ENCODE measurements at places on chromosomes 16 and 17.

DNA sequence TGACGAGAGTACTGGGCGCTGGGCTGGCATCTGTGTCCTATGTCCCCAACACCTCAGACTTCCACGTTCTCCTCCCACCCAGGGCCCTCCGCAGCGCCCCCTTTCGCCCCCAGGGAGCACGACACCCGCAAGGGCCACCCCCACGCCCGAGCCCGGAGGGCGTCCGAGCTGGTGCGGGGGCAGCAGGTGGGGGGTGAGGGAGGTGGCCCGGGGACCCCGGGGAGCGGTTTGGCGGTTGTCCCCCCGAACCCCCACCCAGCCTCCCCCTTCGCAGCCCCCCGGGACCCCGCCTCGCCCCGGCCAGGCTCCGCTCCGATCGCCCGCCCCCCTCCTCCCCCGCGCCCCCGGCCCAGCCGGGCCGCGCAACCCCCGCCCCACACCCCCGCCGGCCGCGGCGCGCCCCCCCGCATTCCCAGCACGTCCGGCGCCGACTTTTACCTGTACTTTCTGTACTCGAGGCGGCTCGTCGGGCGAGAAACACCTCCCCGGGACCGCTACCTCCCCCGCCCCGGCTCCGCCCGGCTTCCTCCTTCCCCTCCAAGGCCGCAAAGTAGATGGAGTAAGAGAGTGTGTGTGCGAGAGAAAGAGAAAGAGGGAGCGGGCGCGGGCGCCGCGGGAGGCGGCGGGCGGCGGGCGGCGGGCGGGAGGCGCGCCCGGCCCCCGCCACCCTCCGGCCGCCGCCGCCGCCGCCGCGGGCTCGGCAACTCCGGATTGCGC is 901 bp downstream of the CDYL2 start:
- peak; percentile 75 for DNase-seq

- no peak for DNase-seq
These were observed at the start of gene CIBAR2 for GRCh38 chr16:85112364-85112763. Gene CIBAR2, minus strand, starts transcription at chr16:85112472. Its CDS starts 120 bp downstream, at chr16:85112352.

DNA sequence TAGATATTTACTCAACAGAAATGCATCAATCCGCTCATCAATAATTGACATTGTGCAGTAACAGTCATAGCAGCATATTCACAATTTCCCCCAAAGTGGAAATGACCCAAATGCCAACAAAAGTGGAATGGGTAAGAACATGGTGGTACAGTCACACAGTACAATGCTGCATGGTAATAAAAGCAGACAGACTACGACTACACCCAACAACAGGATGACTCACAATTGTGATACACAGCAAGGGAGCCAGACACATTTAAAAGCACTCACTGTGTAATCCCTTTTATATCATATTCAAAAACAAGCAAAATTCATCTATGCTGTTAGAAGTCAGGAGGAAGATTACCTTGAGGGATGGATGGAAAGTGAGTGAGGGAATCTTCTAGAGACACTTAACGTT is 76.5 kb upstream of the NUDT7 start:
- no peak for DNase-seq

DNA sequence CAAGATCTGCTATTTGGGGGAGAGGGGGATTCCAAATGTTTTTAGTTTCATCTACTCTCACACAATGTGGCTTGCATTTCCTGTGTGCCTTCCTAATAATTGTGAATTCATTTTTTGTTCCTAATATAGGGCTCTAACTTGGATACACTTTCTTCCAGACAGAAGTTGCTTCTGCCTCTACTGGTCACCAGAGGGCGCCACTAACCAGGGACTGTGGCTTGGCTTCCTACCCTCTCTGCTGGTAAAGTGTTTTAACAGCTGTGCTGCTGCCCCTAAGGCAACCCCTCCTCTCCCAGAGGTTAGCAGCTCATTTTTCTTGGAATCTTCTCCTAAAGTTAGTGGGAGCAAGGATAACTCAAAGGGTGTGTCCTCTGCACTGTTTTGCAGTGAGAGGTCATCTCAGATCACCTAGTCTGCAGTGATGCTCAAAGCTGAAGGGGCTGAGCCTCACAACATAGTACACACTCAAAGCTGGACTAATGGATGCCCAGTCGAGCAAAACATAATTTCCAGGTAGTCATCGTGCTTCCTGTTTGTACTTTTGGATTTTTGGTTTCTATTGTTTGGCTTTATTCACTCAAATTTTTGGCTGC is 5.0 kb upstream of the PRSS54 start:
- peak; percentile 41 for DNase-seq

DNA sequence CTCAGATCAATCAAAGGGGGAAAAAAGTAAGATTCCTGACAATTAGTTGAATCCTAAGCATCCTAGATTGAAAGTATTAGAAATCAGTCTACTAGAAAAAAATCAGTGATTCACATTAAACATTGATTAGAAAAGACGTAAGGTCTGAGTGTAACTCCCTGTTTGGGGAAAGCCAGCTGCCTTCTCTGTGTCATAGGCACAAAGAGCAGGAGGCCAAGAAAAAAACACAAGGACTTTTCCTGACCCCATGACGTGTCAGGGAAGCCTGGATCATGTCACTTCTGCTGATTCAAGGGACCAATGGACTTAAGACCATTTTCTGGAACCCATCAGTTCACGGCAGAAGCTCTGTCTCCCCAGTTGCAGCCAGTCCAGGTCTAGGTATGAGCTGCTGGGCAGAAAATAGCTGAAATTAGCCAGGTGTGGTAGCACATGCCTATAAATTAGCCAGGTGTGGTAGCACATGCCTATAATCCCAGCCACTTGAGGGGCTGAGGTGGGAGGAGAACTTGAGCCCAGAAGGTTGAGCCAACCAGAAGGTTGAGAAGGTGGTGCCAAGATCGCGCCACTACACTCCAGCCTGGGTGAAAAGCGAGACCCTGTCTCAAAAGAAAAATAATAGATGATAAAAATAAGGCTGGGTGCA is 35.9 kb downstream of the RANBP10 start:
- DNase-seq, result no peak

DNA sequence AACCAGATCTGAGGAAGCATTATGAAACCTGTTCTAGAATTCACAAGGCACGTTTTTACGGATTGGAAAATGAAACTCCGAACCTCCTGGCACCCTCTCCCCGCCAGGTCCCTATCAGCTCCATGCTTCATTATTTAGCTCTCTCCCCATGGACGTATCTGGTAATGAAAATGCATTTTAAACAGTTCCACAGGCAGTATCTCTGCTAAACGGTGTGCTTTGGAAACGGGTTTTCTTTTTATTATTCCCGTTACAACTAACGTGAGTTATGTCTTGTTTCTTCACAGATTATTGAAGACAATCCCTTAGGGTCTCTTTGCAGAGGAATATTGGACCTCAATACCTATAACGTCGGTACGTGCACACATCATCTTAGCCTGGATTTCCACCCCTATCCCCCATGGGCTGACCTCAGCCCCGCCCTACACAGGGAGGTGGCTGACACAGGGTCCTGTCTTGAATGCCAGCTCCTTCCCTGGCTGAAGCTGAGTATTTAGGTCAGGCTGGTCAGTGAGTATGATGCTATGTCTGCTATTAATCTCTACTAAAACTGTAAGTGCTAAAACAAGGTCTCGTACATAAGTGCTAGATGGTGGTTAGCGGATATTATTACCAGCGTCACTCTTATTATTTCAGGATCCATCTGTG is 82.9 kb downstream of the SDR42E1 start:
- no peak for DNase-seq

GRCh38 chr16:11088074-11088730 is 143.8 kb downstream of the CLEC16A start:
- DNase-seq, result no peak

DNA sequence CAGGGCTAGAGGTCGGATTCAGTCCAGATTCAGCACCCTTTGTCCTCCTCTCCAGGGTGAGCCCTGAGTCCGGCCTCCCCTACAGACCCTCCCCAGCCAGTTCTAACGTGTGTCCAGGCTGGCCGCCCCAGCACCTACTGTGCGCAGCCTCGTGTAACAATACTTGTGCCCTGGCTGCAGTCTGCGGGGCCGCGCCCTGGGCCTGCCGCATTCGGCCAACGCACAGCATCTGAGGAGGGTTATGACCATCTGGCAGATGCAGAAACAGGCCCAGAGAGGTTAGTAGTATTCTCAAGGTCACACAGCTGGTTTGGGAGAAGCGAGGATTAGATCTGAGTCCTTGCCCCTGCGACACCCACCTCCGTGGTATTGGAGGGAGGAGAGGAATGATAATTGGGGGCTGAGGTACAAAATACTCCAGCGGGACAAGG is 968 bp downstream of the RIPOR1 start:
- DNase-seq, result peak; percentile 44
